ENCODE measurements at places on chromosomes 12 and 14.

GRCh38 chr12:123634142-123634561 lies 523 bp downstream of the GTF2H3 start:
- no peak for DNase-seq

- no peak for DNase-seq
These were observed 479.0 kb upstream of the SYT1 start for GRCh38 chr12:78385541-78385940.

GRCh38 chr12:1161197-1161596 lies 170.2 kb downstream of the ERC1 start:
- DNase-seq = no peak

DNA sequence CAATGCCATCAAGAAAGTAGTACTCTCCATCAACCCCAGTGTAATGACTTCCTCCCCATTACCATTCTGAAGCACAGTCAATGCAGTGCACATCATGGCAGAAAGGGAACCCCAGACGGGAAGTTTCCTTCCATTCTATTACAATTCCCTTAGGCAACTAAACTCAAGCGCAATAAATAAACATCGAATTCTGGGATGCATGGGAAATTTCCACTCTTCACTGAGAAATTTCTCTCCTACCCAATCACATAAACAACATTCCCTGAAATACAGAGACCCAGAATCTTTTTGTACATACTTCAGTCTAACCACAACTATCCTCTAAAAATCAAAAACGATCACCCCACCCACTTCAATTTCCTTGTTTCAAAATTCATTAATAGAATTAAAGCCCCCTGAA lies 20.0 kb downstream of the SARNP start:
- DNase-seq = no peak

- DNase-seq = no peak
These were observed 71.3 kb downstream of the LRP6 start for GRCh38 chr12:12195516-12195915.

DNA sequence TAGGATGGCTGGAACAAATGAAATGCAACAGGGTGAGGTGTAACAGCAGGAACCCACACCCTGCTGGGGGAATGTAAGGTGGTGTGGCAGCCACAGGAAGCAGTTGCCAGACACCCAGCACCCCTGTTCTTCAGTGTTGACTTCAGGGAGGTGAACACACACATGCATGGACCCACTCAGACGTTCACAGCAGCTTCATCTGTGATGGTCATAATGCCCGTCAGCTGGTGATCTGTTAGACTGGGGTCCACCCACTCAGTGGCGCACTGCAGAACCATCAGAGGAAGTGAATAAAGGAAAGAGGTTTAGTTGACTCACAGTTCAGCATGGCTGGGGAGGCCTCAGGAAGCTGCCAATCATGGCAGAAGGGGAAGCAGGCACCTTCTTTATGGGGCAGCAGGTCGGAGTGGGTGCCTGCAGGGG lies 22.7 kb upstream of the TEX22 start:
- DNase-seq = no peak

DNA sequence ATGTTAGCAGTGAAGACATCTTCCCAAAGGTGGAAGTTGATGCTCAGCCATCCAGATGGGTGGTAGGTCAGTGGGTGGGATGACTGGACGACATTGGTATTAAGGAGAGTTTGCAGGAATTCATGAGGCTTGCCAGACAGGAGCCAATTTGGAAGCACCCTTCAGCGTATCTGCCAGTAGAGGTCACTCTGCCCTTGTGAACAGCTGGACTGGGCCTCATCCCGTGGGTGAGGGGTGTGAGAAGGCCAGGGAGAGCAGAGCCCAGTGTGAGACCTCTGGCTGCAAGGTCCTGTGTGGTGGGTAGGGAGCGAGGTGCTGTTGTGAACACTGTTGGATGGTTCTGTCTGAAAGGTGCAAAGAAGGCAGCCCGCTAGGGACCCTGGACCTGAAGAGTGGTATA lies 37.7 kb downstream of the SLC5A8 start:
- no peak for DNase-seq

GRCh38 chr12:28232211-28232928 lies 42.1 kb downstream of the CCDC91 start:
- DNase-seq = peak; percentile 11

DNA sequence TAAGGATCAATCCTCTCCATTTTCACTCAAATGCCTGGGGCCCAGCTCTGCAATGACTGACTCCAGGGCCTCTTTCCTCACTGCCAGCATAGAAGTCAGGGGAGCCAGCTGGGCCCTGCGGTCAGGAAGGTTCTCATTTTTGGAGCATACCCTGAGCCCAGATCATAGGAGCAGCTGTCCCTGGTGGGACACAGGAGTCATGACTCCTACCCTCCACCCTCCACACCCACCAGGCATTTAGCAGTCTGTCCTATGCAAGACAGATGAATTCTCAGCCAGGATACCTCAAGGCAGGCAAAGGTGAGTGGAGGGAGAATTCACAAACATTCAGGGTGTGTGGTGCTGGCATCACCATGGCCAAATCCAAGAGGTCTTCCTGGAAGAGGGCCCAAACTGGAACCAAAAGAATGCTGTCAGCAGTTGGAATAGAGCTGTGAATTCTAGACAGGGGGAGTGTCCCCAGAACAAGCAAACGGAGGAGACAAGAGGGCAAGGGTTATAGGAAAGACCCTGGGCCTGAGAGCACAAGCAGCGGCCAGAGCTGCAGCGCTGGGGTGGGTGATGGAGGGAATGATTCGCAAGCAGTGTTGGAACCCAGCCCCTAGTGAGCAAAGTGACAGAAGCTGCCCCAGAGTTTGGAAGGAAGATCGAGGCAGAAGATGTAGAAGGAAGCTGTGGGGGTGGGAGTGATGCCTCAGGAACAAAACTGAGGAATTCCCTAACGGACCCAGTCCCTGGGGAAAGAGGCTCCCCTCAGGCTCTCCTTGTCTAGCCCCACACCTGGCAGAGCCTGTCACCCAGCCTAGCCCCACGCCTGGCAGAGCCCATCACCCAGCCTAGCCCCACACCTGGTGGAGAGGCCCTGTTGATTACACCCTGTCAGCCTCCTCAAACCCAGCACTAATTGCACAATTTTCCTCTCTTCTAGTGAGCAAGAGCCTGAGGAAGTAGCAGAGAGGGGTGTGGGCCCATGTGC lies 4.5 kb upstream of the REM2 start:
- DNase-seq = no peak

GRCh38 chr12:32893458-32893857 lies 3.1 kb downstream of the PKP2 start:
- DNase-seq = no peak

GRCh38 chr12:53981634-53982565 lies 3.0 kb upstream of the HOXC10 start:
- DNase-seq = no peak

DNA sequence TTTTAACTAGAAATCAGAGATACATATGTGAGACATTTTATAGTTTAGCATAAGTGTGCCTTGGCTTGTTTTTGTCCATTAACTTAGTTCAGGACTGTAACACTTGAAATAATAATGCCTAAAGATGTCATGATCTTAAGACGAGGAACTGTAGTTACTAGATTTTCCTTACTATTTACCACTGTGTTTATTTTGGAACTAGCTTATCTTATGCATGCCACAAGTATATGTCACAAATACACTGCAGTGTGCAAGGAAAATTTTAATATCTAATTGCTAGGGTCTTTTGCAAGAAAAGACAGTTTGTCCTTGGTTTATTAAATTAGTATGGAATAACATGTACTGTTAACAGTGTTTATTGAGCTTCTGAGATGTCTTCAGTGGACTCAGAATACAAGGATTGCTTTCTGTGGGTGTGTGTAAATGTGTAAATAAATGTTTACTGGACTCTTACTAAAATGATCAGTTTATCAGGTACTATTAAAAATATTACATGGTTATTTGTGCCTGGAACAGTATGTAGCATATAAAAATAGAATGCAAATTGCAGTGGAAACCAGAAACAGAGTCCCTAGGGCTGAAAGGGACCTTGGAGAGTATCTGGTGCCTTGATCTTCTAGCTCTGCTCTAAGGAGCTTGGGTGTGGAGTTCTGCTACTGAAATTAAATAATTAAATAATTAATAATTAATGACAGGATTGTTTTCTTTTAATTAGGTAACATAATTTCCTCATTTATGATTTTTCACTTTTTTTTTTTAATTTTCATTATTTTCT lies 58.1 kb downstream of the FGD4 start:
- no peak for DNase-seq

GRCh38 chr14:78598046-78598920 lies 428.1 kb downstream of the NRXN3 start:
- DNase-seq = peak; percentile 64

- peak; percentile 75 for DNase-seq
These were observed 560 bp downstream of the LGALS3 start for GRCh38 chr14:55129428-55130195.

GRCh38 chr12:121352682-121353018 lies 439 bp upstream of the ANAPC5 start:
- DNase-seq = no peak

DNA sequence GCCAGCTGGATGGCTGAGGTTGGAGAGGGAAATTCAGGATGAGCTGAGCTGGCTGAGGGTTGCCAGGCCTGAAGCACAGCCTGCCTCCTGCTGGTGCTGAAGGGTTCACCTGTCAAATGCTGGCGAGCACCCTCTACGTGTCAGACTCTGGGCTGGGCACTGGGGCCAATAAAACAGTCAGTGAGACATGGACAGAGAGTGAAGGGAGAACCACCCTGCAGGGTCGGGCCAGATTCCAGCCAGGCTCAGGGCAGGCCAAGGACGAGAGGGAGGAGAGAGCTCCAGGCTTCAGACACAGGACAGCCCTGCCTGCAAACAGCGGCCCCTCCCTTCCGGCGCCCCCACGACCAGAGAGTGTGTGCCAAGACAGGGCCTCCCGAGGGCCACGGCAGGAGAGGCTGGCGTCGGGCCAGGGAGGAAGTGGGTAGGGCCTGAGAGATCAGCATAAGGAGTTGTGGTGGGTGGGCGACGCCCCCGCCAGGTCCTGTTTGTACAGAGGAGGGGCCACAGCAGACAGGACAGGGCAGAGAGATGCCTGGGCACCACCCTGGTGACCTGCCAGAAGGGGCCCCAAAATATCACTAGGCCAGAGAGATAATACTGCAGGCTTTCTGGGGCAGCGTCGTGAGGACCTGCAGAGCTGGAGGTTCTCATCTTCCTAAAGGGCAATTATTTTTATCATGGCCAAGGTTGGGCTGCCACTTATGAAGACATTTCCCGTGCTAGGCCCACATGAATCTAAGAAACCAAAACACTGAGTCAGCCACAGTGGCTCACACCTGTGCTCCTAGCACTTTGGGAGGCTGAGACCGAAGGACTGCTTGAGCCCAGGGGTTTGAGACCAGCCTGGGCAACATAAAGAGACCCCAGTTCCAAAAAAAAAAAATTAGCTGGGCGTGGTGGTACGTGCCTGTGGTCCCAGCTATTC lies 73.1 kb upstream of the GPR68 start:
- peak; percentile 38 for DNase-seq

GRCh38 chr12:38465020-38465419 lies 148.4 kb downstream of the ALG10B start:
- no peak for DNase-seq

- DNase-seq = peak; percentile 31
These were observed 589.3 kb upstream of the TMEM132C start for GRCh38 chr12:127677537-127678131.

DNA sequence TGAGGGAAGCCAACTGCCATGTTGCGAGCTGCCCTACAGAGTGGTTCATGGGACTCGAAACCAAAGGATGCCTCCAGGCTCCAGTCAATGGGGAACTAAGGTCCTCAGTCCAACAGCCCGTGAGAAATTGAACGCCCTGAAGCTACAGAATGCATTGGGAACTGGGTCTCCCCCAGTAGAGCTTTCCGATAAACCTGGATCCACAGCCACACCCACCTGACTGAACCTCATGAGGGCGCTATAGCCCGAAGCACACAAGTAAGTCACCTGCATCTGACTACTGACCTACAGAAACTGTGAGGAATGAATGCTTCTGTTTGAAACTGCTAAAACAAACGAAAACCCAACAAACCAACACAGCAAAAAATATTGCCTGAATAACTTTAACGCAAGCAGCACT lies 1297.7 kb downstream of the AACS start:
- DNase-seq = no peak

- no peak for DNase-seq
These were observed 59.6 kb upstream of the CPSF6 start for GRCh38 chr12:69179786-69180185.

Measured in GM10248 (cell line).